Fibroblast of skin of right biceps (primary cell): ENCODE measurements at places on chromosomes 6 and 20.
A peak's percentile ranks its signal among the peaks of the same experiment; 100 is the strongest.

DNA sequence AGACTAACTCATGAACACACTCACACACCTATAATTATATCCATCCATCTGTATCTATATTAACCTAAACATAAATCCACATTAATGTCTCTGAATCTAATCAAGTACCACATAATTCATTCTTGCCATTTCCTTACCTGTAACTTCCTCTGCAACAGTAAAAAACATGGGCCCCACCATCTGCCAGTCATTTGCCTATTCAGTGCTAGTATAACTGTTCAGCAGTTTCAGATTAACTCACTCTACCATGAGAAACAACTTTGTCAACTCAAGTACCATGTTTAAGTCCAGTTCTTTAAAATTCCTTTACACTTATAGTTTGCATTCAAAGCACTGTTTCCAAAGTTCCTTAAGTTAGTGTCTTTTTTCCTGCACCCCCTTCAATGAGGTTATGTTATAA lies 68.8 kb downstream of the LAMP5 start:
- no peak for DNase-seq

DNA sequence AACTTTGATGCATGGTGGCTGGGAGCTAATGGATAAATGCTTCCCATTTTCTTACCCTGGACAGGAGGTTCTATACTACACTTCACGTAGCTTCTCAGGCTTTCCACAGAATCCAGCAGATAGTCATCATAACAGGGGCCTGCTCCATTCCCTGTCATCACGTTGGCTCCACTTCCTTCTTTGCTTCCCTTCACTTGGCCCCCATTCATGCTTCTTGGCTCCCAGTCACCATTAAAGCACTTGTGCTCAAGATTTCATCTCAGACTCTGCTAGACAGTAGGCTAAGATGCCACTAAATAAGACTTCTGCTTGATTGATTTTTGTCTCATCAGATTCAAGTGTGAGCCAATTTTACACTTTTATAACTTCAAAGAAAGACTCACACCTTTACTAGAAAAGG lies 134.5 kb upstream of the ENPP5 start:
- DNase-seq: no peak

GRCh38 chr6:31740397-31741223 lies 805 bp downstream of the MSH5 start:
- DNase-seq: no peak

- DNase-seq: no peak
Observed at GRCh38 chr6:56255349-56255748, 8.0 kb upstream of the COL21A1 start.

DNA sequence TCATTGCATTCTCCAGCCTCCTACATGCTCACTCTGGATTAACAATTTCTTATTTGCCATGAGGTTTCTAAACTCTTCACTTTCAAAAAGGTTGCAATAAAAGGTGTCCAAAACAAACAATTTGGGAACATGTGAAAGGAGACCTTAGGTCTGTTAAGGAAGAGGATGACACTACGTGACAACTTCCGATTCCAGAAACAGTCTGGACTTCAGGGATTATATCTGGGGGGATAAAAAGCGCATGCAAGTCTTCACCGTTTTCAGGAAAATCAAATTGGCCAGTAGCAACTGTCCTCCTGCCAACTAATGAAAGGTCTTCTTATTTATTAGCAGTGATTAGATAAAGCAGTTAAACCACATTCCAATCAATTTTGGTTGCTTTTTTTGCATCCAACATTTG lies 1.8 kb downstream of the ZDHHC14 start:
- no peak for DNase-seq

DNA sequence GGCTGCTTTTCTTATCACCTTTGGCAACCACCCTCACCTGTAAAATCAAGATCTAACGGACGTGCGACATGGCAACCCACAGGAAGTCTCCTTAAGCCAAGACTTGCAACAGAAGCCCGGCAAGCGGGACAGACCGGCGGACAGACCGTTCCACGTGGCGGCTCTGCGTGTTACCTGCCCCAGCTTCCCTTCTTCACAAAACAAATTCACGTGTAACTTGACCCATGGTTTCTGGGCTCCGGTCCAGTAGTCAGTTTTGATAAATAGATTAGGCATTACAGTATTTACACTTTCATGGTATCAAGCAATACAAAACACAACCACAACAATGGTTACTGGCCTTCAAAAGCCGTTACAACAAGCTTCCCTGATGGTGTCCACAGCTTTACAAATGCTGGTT lies 133.8 kb downstream of the PRND start:
- DNase-seq: no peak

DNA sequence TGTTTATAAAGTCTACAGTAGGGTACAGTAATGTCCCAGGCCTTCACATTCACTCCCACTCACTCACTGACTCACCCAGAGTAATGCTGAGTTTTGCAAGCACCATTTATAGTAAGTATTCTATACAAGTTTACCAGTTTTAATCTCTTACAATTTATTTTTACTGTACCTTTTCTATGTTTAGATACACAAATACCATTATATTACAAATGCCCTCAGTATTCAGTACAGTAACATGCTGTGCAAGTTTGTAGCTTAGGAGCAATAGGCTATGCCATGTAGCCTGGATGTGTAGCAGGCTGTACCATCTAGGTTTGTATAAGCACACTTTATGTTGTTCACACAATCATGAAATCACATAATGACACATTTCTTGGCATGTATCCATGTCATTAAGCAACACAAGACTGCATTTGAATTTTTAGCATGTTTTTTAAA lies 673.6 kb downstream of the CD109 start:
- peak; percentile 89 for DNase-seq

DNA sequence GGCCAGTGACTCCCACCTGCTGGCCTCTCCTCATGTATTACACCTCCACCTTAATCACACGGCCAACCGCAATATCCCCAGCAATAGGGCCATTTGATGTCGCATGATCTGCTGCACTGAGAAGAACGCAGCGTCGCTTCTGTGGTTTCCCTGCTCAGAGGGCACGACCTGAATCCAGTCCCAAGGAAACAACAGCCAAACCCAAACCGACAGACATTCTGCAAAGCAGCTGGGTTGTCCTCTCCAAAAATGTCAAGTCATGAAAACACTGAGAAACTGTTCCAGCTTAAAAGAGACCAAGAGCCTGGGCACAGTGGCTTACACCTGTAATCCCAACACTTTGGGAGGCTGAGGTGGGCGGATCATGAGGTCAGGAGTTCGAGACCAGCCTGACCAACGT lies 7.5 kb upstream of the BPI start:
- no peak for DNase-seq

DNA sequence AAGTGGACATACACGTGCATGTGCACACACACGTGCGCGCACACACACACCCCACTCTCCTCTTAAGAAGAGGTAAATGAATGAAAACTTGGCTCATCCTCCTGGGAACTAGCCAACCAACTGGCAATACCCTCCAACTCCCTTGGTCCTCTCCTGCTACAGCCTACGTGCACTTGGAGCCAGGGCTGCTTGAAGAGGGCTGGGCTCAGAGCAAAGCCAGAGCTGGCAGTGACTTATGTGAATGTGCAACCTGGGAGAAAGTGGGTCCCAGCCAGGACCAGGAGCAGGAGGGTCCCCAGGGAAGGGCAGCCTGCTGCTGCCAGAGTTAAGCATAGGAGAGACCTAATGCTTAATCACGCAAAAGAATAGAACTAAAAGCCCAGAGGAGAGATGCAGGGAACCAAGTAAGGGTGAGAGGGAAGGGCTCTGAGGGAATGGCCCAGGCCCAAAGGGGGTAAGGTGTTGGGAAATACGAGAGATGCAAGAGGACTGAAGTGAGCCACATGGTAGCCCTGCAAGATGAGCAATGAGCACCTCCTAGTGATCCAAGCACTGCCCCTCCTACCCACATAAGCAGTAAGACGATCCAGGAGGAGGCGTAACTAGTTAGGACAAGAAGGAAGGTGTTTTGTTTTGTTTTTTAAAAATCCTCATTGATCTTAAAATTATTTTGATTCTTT lies 24.7 kb downstream of the TRAF3IP2 start:
- DNase-seq: no peak

- DNase-seq: peak; percentile 20
Observed at GRCh38 chr20:19692685-19693119, 65.4 kb upstream of the RIN2 start.

GRCh38 chr6:16477367-16478149 lies 239.2 kb downstream of the GMPR start:
- DNase-seq: no peak

GRCh38 chr6:155260686-155261085 lies 3.1 kb upstream of the CLDN20 start:
- DNase-seq: no peak

DNA sequence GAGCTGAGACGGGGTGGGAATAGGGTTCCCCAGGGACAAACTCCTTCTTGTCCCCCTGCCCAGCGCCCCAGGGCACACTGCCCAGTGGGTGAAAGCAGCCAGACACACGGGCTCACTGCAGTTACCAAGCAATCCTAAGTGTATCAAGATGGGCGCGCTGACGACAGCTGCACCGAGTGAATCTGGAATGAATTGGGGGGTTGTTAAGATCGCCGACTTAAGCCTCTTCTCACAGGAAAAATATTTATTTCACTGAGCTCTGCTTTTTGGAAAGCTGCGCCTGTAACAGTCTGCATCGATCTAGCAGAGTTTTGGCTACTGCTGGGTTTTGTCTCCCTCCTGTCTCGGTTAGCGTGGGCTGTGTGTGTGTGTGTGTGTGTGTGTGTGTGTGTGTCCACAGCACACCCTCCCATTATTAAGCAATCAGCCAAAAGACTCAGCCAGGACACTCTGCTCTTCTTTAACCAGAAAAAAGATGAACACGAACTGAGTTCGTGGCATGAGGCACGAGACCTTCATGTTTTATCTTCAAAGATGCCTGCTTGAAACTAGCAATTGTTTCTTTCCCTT lies 35.9 kb downstream of the RIPOR3 start:
- DNase-seq: peak; percentile 83

DNA sequence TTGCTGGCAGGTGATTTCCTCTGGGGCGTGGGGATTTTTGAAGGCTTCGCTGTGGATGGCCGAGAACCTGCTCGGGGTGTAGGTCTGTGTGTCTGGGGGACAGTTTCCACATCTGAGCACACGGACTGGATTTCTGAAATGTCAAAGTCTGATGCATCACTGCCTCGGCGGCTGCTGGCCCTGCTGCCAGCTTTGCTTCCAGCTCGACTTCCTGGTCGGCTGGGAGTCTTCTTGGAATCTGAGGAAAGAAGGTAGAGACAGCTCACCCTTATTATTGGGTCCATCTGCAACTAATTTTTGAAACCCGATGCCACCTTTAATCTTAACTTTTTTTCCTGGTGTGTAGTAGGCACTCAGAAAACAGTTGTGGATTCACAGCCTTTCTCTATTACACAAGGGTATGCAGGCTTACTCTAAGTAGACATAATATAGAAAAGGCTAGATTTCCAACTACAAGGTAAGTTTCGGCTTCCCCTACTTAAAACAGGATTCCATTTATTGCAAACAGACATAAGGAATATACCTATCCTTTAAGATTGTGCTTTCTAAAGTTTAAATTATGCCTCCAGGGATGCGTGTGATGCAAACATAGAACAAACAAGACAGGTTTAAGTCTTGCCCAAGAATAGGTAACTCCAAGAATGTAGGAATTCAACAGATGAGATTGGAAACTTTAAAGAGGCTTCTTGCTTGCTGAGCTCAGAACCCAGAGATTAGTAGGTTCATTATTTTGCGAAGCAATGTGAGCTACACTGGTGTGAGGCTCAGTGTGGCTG lies 183.5 kb downstream of the DST start:
- no peak for DNase-seq

GRCh38 chr20:3645309-3646066 lies 17.7 kb downstream of the GFRA4 start:
- no peak for DNase-seq

- DNase-seq: no peak
Observed at GRCh38 chr6:36920049-36920448, 34.3 kb downstream of the C6orf89 start.

DNA sequence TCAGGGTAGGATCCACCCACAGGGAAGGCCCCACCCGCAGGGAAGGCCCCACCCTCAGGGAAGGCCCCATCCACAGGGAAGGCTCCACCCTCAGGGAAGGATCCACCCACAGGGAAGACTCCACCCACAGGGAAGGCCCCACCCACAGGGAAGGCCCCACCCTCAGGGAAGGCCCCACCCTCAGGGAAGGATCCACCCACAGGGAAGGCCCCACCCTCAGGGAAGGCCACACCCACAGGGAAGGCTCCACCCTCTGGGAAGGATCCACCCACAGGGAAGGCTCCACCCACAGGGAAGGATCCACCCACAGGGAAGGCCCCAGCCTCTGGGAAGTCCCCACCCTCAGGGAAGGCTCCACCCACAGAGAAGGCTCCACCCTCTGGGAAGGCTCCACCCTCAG lies 40.5 kb downstream of the KCNQ2 start:
- peak; percentile 1 for DNase-seq

- no peak for DNase-seq
Observed at GRCh38 chr6:7003041-7003440, 104.7 kb upstream of the RREB1 start.

DNA sequence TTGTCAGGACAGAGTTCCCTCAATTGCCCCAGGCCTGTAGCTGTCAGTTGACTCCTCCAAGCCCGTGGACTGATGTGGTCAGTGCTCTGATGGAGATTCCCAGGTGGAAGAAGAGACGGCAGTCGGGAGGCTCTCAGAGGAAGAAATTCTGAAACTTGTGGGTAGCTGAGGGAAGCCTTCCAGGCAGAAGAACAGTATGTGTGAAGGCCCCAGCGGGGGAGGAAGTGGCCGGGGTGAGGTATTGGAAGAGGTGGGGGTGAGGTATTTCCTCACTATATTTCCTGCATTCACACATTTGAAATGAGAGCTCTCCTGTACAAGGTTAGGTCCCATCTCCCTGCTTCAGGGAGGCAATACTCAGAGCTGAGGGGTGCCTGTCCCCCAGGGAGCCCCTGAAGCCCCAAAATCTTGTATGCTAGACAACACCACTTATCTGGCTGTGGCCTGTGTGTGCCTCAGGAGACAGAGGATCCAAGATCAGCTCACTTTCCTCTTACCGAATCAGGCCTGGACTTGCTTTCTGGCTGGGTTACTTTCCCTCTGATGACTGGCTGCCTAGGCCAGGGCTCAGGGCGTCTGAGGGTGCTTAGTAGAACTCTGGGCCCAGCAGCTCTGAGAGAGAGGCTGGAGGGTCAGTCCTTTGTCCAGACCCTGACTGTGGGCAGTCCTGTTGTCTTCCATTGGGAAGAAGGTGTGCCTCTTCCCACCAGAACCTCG lies 49.3 kb upstream of the MYL9 start:
- DNase-seq: peak; percentile 48

DNA sequence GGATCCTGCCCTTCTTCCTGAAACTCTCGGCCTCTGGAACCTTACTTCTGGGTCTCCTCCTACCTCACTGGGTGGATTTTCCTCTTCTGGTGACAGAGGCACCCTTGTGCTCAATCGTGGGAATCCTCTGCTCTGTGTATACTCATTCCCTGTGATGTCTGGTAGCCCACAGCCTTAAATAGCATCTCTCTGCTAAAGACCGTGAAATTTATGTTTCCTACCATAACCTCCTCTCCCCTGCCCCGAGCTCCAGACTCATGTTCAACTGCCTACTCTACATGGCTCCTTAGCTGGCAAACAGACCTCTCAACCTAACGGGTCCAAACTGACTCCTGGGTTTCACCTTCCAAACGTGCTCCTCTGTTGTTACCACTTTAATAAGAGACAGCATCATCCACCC lies 9.9 kb downstream of the MMP9 start:
- no peak for DNase-seq
